OCI-LY7 (cell line): ENCODE measurements at places on chromosomes 11 and 22.

GRCh38 chr11:21501245-21501644, 691.6 kb upstream of the ANO5 start:
- no peak for DNase-seq

- no peak for DNase-seq
These were observed 283.4 kb upstream of the SYN3 start for GRCh38 chr22:33341611-33342010.

DNA sequence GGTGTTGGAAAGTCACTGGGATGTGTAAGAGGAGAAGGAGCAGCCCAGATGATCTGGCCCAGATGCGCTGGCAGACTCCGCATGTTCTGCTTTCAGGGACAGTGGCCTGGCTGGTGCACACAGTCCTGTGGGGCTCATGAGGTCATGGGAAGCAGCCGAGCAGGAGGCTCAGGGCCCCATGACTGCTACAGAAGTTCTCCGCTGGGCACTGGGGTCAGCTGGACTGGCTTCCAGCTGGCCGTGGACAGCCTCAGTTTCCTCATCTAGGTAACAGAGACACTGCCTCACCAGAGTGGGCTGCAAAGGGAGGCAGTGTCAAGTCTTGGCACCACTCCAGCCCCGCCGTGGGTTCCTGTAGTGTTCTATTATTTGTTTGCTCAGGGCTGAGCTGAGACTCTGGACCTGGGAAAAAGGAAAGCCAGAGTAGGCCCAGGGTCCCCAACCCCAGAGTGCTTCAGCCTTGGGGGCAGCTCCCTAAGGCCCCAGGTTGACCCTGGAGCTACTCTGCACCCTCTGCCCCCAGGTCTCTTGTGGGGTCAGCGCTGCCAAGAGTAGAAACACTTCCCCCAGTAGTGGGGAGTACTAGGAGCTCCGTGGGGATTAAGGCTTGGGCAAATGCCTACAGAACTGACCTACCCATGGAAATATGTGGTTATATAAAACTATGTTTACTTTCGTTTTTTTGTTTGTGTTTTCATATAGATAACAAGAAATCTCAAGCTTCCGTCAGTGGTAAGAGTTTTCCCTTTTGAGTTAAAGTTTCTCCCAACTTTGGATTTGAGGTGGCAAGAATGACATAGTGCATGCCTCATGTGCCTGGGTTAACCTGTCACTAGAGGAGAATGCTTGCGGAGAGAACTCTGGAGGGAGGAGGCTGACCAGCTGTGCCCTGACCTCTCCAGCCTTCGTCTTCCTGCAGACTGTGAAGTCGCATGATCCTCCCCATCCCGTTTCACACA, 45.3 kb downstream of the MED15 start:
- DNase-seq, result no peak

DNA sequence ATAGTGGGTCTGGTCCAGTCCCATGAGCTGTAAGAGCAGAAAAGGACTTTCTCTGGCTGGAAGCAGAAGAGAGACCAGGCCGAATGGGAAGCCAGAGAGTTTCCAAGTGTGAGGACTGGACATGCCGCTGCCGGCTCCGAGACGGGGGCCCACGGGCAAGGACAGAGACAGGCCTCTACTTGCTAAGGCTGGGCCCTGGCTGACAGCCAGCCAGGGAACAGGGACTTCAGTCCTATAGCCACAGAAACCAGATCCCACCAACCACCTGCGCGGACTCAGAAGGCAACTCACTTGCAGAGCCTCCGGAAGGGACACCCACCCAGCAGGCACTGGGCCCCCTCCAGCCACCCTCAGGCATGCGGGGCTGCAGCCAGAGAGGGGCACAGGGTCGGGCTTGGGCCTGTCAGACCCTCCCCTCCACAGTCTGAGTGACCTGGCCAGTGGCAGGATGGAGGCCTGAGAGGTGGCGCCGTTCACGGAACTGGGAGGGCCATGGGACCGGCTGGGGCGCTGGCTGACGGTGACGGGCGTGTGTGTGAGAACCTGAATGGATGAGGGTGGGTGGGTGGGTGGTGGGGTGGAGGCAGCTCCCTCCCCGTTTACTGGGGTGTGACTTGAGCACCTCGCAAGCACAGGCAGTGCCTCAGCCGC, 47.8 kb upstream of the A4GALT start:
- no peak for DNase-seq

DNA sequence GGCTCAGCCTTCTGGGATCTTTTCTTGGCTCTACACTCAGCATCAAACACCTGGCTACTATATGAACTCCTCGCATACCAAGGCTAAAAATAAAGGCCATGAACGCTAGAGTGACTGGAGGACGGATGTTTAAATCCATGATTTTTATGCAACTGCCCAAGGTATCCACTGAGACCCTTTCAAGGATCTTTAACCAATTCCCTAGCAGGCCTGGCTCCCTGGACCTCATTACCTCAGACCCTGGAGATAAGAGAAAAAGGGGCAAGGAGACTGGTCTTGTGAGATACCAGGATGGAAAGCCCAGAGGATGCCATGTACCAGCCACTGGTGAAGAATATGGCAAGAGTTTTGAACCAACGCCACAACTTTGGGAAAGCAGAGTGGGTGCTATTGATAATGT, at the start of gene OR51G2:
Gene OR51G2 (minus strand): TSS at position 101 of the 400 bp plus-strand sequence. CDS start 3,687 bp downstream, outside the sequence.
- DNase-seq, result no peak
